ENCODE measurements at places on chromosomes 3 and 15.

DNA sequence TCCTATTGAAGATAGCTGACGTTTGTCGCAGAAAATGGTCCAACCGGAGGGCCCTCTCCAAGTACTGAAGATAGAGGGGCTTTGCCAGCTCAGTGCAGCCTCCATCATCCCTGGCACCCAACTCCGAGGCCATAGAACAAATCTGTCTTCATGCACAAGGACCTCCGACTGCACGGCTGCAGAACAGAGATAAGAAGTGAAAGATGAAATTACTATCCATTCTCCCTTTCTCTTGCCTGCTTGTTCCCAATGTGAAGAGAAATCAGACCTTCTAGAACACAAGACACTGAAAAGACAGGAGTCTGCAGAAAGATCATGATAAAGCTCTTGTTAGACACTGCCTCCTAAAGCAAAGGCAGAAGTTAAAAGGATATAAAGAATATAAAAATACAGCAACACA is 19.9 kb downstream of the INO80 start:
- no peak for DNase-seq

- DNase-seq = no peak
These were observed 15.7 kb upstream of the AEN start for GRCh38 chr15:88605189-88606069.

DNA sequence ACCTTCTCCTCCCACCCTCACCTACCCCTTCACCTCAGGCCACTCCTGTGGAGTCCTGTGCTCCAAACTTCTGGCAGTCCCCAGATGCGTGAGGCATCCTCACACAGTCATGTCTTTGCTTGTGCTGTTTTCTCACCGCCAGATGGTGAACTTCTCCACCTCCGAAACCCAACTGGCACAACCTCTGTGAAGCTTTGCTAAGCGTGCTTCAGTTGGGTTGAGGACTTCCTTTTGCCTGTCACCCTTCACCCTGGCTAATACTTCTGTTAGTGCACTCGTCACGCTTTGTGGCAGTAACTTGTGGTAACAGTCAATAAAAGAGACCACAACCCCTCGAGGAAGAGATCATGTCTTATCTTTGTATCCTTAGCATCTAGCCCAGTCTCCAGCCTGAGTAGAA is 42.0 kb upstream of the SKOR1 start:
- DNase-seq = peak; percentile 17

DNA sequence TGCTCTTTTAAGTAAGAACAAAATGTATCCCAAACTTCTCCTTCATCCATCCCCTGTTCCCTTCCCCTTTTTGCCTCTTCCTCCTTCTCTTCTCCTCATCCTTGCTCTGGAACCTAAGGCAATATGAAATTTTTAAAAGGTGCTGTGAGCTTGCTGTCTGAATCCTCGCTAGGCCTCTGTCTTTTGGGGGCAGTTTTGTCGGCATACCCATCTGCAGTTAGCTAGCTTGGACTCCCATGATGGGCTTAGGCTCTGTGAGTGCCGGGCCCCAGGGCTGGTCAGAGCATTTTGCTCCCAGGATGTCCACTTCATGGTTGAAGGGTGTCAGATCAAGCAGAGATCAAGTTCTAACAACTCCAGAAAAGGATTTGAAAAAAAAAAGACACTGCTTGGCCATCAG is 18.6 kb downstream of the ZIC1 start:
- no peak for DNase-seq

GRCh38 chr3:39000008-39000450 is 51.7 kb downstream of the SCN11A start:
- DNase-seq = no peak

DNA sequence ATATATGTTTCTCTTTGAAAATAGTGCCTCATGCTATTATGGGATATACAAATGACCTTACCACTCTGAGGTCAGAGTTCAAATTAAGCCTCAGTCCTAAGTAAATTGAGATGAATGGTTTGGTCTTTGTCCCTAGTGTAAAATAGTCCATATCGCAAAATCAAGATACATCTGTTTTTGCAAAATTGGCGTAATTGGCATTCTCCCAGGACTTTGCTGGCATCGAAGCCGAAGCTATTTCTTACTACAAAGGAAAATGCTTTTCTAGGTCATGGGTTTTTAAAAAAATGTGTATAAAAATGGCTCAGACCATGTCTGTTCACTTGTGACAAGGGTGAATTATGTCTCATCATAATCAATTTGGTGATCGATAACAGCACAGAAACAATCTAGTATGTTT is 25.9 kb downstream of the ROBO2 start:
- DNase-seq = no peak

DNA sequence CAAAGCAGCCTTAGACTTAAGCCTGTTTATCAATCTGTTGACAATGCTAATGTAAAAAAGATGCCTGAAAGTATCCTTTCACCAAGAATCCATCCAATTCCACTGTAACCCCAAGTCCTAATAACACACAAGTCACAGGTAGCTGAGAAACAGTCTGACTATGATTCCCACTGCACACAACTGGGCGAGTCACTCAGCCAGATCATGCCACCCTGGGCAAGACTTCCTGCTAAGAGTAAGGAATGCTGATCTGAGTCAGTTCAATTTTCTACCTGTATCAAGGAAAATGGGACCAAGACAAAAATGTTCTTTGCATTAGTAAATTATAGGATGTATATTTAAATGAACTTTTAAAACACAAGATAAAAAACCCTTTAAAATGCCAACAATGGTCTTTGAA is 33.3 kb downstream of the NPTN start:
- no peak for DNase-seq

- DNase-seq = no peak
These were observed 333.3 kb upstream of the THBS1 start for GRCh38 chr15:39247574-39247973.

DNA sequence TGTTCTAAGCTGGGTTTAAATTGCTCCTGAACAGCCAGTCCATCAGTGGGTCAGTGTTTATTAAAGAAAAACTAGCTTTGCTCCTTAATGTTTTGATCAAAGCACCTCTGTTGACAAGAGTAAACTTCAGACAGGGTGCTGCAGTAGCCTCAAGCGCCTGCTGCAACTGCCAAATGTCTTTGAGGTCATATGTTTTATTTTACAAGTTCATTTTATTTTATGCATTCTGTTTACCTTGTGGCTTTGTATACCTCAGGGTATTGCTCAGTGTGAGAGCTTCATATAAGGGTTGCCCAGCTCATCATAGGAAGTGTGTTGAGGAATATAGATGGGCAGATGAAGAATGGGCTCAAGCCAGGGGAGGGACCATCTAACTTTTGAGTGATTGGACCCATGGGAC is 8.5 kb downstream of the MYZAP start:
- DNase-seq = no peak

DNA sequence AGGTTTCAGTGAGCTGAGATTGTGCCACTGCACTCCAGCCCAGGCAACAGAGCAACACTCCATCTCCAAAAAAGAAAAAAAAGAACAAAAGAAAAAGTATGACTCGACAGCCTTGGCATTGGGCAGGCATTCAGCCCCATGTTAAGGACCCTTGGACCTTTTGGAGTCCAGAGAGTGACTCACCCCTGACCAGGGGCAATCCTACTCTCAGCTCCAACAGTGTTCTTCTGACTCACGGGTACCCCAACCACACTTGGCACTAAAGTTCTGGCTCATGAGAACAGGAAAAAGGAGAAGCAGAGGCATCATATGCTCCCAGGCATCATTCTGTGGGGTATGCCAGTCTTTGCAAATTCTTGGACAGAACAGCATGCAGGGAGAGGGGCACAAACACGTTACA is 252.4 kb upstream of the HES1 start:
- DNase-seq = no peak

DNA sequence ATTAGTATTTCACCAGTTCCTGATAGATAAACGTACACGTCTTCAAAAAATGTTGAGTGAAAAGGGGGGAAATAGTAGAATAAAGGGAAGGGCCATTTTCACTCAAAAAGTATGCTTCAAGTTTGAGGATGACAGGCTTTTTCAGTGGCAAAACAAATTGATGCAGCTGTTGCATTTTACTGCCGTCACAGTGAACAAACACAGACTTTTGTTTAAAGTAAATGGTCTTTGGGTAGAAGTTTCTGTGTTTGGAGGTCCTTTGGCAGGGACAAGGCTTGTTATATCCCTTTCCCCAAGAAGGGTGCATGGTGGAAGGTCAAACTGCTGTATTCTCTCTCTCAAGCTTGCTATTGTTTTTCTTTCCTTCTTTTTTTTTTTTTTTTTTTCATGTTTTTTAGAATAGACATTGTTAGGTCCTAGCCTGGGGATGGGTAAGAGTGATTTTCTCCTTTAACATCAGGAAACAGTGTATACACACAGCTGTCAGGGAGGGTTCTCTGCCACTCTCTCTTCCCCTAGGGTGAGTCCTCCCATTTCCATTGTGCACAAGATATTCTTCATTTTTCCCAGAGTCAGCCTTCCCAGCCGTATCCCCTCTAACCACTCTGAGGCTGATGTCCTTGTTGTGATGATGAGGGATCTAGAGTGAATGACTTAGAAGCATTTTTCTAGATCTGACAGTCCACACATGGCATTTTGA is 6.6 kb upstream of the SUCNR1 start:
- DNase-seq = no peak

DNA sequence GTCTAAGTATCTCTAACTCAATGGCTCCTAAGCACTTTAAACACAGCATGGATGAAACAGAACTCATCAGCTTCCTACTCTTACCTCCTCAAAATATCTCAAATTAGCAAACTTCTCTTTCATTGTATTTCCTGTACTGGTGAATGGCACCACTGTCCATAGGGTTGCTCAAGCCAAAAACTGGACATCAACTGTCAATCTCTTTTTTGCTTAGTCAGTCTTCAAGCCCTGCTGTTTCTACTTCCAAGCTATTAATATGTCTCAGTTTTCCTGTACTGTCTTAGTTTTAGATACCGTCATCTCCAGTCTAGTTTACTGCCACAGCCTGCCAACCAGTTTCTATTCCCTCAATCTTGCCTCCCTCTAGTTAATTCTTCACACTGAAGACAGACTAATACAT is 48.3 kb upstream of the KPNA4 start:
- DNase-seq = no peak

DNA sequence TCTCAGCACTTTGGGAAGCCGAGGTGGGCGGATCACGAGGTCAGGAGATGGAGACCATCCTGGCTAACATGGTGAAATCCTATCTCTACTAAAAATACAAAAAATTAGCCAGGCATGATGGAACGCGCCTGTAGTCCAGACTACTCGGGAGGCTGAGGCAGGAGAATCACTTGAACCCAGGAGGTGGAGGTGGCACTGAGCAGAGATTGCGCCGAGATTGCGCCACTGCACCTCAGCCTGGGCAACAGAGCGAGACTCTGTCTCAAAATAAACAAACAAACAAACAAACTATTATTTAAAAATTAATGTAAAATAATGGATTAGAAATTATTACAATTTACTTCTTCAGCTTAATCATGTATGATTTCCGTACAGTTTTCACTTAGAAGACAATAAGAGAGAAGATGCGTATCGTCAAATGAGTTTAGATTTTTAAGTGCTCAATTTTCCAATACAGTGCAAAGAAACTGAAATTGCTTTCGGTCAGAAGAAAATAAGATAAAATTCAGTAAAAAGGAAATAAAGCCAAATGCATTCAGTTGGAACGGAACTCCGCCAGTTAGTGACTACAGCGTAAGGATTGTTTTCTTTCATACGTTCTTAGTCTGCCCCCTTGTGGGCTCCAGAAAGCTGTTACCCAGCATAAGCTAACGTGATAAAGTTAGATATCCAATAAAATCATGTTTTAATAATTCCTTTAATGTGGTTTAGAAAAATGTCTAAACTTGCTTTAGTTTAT is 24.8 kb downstream of the AADAC start:
- DNase-seq = peak; percentile 9

DNA sequence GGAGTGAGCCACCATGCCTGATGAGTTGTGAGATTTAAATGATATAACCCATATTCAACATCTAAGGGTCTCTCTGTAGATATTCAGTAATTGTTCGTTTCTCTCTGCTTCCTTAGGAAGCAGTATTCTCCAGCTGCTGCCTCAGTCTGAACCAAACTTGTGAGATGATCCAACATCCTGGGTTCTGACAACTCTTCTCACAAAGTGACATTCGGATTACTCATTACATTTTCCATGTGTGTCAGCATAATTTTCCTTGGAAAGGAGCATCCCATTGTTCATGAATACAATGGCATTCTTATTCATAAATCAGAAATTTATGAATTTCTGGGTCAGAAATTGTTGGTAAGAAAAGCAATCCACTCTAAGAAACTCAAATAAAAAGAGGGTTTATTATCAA is 15.0 kb upstream of the SEC22A start:
- no peak for DNase-seq

DNA sequence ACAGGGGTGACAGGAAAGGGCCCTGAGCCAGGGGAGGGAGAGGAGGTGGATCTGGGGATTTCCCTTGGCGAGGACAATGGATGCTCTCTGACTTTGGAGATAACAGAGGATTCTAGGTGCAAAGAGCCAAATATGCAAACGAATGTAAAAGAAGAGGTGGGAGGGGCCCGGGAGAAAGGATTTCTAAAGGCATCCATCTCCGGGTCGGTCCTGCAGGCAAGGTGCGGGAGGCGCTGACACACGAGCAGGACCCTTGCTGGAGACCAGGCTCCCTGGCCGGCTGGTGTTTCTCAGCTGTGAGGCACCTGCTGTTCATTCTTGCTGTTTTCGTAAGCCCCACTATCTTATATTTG is 115.2 kb upstream of the TLE3 start:
- DNase-seq = no peak

GRCh38 chr15:82890338-82890994 is 62.1 kb downstream of the HOMER2 start:
- no peak for DNase-seq

GRCh38 chr3:174444391-174444790 is 414.7 kb upstream of the NAALADL2 start:
- DNase-seq = no peak

DNA sequence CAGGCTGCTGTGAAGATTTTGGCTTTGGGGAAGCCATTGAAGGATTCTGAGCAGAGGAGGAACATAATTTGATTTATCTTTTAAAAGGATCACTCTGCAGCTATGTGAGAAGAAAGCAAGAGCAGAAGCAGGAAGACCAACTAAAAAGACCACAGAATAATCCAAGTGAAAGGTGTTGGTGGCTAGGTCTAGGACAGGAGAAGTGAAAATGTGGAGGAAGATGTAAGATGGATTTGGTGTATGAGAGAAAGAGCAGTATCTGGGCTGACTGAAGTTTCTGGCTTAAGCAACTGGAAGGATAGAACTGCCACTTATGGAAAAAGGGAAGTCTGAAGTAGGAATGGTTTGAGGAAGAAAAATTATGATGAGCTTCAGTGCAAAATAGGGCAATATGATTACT is 62.0 kb downstream of the SFMBT1 start:
- no peak for DNase-seq

DNA sequence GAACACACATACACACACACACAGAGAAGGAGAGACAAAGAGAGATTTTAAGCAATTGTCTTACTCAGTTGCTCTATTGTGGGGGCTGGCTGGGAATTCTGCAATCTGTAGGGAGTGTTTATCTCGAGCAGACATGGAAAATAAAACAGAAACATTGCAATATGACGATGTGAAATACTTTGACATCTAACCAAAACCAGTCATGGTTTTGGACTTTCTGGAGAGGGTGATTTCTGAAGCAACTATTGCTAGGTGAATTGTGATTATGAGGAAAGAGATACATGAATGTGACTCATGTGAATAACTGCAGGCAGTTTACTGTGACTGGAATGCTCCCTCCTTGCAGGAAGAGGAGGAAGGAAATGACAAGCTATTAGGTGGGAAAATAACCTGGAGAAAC is 12.3 kb upstream of the PHLDB2 start:
- DNase-seq = no peak

Measured in activated T-cell treated with anti-CD3 and anti-CD28 coated beads for 4 hours (primary cell).